ENCODE measurements at places on chromosomes 1 and 21.

DNA sequence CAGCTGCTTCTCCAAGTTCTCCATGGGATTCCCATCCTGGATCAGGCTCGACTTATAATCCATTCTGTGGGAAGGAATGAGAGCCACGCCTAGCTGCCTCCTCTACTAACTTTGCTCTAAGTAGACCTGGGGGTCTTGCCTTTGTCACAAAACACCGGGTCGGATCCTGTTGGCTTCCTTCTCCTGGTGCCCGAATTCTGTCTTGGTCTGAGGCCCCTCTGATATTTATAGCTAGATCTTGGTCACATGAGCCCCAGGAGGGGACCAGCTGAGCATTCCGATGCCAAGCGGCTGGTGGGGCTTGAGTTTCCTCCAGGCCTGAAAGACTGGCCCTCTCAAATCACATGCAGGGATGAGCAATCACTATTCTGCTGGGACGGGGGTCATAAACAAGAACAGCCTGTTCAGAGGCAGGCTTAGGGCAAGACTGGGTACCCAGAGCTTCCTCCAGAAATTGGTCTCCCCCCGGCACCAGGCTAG is at the start of gene TRIM63:
TRIM63 (minus strand) TSS at position 199 of the 480 bp plus-strand sequence; CDS start at position 63, 136 bp downstream.
- no peak within 1 kb of the TSS for H3K27ac ChIP-seq
- H3K36me3 ChIP-seq: no peaks in the 10 kb centered on the region
- DNase-seq: no peak
- H3K4me3 ChIP-seq: no peak within 1 kb of the TSS
- no peaks in the 10 kb centered on the region for H3K4me1 ChIP-seq

DNA sequence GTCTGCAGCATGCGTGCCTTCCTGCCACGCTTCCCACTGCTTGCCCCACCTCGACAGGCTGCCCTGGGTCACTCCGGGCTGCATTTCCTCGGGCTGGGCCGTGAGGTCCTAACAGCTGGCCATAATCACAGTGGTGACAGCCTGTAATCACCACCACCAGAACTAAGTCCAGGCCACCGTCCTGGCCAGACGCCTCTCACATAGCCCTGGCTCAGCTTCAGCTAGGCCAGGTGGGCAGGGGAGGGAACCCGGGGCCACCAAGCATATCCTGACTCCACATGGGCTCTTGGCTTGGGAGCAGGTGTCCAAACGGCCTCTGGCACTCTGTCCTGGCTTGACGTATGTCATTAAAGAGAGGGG is 229.5 kb downstream of the TRABD2B start:
- H3K4me1 ChIP-seq: no peaks in the 10 kb centered on the region
- no peaks in the 10 kb centered on the region for H3K27me3 ChIP-seq
- H3K36me3 ChIP-seq: no peaks in the 10 kb centered on the region
- DNase-seq: no peak
- H3K4me3 ChIP-seq: no peak overlapping the region

- no peak for DNase-seq
- H3K27ac ChIP-seq: no peak overlapping the region
- no peaks in the 10 kb centered on the region for H3K27me3 ChIP-seq
- no peaks in the 10 kb centered on the region for H3K36me3 ChIP-seq
- no peak overlapping the region for H3K4me3 ChIP-seq
These were observed 114.3 kb upstream of the RUNX1 start for GRCh38 chr21:35163411-35163810.

GRCh38 chr1:207831517-207832327 is 79.2 kb downstream of the CD34 start:
- H3K27me3 ChIP-seq: no peaks in the 10 kb centered on the region
- peaks cover 84% of the 10 kb centered on the region for H3K4me1 ChIP-seq
- peak; percentile 56 for DNase-seq
- peaks cover 24% of the 10 kb centered on the region for H3K36me3 ChIP-seq
- H3K4me3 ChIP-seq: peak overlapping the region; percentile 75
- H3K27ac ChIP-seq: peak overlapping the region; percentile 96

DNA sequence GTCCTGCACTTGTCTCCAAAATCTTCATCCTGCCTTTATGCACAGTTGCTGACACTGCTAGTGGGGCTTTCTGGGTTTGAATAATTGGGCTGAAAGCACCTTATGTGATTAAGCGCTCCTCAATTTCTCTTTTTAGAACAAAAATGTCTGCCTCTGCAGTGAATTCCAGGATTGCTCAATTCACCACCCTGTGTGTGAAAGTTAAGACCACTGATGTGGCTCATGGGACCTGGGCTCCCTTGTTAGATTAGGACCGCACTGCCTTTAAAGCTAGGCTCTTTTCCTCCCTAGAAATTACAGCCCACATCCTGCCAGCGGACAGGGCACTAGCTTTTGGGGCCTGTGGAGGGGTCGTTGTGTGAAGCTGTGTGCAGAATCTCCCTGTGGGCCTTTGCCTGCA is 18.8 kb downstream of the KIAA1614 start:
- peaks cover 7% of the 10 kb centered on the region for H3K27me3 ChIP-seq
- H3K4me1 ChIP-seq: peaks cover 4% of the 10 kb centered on the region

- H3K4me1 ChIP-seq: peaks cover 21% of the 10 kb centered on the region
- DNase-seq: no peak
- H3K27me3 ChIP-seq: no peaks in the 10 kb centered on the region
- no peak overlapping the region for H3K4me3 ChIP-seq
- peak overlapping the region; percentile 62 for H3K27ac ChIP-seq
- H3K36me3 ChIP-seq: peaks cover 27% of the 10 kb centered on the region
These were observed 5.8 kb upstream of the ALDH4A1 start for GRCh38 chr1:18907917-18908845.

DNA sequence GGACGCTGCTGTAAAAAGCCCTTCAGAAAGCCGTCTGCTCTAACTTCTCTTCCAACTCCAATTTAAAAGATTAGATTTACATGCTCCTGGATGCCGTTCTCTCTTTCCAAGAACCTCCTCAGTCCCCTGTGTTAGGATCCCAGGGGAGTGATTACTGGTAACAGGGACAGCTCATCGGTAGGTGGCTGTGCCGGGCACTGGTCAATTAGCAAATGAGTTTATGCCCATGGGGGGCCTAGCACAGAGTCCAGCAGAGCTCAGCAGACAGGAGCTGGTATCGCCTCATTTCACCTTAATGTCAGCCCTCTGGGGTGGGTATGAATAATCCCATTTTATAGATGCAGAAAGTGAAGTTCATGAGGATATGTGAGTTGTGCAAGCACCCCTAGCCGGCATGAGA is 191.9 kb downstream of the GRIK3 start:
- H3K4me1 ChIP-seq: no peaks in the 10 kb centered on the region
- H3K27ac ChIP-seq: no peak overlapping the region
- H3K4me3 ChIP-seq: no peak overlapping the region
- H3K36me3 ChIP-seq: no peaks in the 10 kb centered on the region
- peaks cover 6% of the 10 kb centered on the region for H3K27me3 ChIP-seq
- no peak for DNase-seq

DNA sequence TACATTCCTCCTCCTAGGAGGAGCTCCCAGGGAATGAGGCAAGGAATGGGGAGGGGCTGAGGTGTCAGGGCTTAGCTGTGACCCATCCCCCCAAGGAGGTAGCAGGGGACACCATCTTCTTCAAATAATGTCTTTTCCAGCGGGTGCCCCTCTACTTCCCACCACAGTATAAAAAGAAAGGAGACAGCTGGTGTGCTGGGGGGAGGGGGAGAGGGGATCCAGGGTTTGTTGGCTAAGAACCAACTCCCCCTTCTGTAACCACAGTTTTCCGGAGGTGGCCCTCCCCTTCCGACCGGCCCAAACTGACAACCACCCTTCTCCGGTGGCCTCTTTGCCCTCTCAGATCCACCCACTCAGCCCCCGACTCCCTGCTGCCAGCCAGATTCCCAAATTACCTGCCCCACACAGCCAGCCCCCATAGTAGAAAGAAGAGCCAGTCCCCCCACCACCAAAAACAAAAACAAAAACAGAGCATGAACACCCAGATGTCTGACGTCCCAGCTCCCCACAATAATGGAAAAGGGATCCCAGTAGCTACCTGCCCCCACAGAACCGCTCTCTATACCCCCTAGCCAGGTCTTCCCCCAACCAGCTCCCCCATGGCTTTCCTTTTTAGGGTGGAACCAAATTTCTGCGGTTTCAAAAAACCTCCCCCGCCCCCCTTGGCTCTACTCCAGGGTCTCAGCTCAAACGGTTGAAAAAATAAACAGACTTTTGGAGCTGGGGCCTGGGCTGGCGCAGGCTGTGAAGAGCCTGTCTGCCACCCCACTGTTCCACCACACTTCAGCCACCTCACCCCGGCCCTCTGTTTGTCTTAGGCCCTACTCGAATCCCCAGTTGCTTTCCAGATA is 2.1 kb downstream of the ARHGEF2 start:
- peaks cover 60% of the 10 kb centered on the region for H3K4me1 ChIP-seq
- peaks cover 47% of the 10 kb centered on the region for H3K36me3 ChIP-seq
- DNase-seq: peak; percentile 76
- peak overlapping the region; percentile 89 for H3K4me3 ChIP-seq

DNA sequence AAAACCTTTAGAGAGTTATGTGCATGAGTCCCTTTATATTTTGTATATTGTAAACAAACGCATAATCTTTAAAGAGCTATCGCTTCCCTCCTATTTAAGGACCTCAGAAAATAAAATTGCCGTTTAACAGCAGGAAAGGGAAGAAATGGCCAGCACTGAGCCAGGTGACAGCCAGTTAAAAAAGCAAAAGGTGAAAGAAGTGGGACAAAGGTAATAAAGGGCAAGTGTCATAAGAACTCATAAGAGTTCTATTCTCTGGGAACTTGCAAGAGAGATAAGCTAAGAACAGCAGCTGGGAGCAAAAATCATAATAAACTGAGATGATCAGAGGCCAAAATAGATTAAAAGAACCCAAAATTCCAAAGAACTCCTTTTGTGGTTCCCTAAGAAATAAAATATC is 520.9 kb upstream of the PKN2 start:
- peaks cover 9% of the 10 kb centered on the region for H3K27me3 ChIP-seq
- no peak overlapping the region for H3K27ac ChIP-seq
- H3K36me3 ChIP-seq: no peaks in the 10 kb centered on the region

GRCh38 chr1:109516872-109517271 is 7.3 kb upstream of the AMIGO1 start:
- no peaks in the 10 kb centered on the region for H3K36me3 ChIP-seq
- no peak overlapping the region for H3K4me3 ChIP-seq
- no peak for DNase-seq
- no peak overlapping the region for H3K27ac ChIP-seq

All from activated naive CD8-positive, alpha-beta T cell treated with anti-CD3 and anti-CD28 coated beads for 36 hours (primary cell).